ENCODE measurements at places on chromosomes 4 and X.

GRCh38 chrX:39011454-39012221 is 210.4 kb downstream of the MID1IP1 start:
- no peak for DNase-seq

DNA sequence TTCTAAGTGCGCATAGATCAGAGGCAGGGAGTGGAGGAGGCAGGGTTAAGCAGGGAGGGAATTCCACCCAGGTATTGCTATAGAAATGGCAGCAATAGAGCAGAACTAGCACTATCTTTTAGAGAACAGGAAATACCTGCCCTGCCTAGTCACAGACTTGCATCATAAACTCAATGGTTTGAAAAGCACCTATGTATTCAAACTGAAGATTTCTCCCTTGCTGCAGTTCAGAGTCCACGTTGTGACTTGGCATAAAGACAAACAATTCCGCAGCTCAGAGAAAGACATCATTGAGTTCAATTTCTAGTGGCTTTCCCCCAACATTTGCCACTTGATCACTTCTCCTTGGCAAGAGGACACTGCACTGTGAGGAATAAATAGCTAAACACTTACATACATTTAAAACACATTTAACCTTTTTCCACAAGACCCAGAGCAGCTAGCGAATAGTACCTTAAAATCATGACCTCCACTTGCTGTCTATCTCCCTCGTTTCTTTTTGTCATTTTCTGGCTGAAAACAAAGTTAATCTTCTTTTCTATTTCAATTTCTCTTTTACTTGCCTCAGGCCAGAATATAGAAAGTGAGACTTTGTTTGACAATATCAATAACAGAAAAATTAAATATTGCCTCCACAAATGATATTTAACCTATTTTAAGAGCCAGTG is 42.4 kb downstream of the SLC7A11 start:
- DNase-seq, result no peak

GRCh38 chr4:78732332-78733104 is 43.6 kb upstream of the BMP2K start:
- no peak for DNase-seq

- no peak for DNase-seq
These were observed 729 bp upstream of the IRF2 start for GRCh38 chr4:184475096-184475461.

- no peak for DNase-seq
These were observed 401 bp upstream of the EDNRA start for GRCh38 chr4:147480502-147480890.

DNA sequence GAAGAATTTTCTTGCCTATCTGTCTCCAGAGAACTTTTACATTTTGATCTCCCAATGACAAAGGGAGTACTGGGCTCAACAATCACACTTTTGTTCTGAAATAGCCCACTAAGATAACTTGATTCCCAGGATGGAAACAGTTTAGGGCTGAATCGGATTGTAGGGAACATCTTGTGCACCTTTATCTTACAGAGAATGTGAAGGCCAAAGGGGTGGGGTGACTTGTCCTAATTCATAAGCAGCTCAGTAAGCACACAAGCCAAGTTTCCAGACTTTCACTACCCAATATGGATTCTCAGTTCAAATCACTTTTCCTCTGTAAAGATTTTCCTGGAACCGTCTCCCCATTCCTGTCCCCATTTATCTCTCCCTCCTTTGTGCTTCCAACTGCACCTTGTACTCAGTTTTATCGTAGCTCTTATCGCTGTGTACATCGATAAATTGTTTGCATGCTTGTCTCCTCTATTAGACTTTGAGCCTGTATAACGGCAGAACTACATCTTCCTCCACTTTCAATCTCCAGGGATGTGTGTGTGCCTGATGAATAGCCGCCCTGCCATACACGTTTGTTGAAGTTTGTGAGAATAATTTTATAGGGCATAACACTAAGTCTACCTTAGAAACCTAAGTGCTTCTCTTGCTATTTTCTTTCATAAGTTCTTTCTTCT is 77.4 kb downstream of the MBNL3 start:
- DNase-seq, result no peak

DNA sequence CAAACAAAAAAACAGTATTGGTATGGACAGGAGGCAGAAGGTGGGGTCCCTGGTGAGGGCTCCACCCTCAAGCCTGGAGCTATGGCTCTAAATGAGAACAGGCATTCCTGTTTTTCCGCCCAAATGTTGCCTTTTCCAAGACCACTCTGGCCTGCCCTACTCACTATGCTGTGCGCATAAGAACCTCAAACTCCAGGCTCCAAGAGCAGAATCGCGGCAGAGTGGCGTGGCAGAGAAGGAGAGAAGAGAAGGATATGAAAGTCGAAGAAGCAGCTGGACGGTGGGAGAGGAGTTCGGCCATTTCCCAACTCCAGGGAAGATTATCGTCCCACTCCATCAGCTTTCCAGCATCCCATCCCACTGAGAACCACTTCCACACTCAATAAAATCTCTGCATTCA is 207.8 kb downstream of the FAT4 start:
- DNase-seq, result no peak

DNA sequence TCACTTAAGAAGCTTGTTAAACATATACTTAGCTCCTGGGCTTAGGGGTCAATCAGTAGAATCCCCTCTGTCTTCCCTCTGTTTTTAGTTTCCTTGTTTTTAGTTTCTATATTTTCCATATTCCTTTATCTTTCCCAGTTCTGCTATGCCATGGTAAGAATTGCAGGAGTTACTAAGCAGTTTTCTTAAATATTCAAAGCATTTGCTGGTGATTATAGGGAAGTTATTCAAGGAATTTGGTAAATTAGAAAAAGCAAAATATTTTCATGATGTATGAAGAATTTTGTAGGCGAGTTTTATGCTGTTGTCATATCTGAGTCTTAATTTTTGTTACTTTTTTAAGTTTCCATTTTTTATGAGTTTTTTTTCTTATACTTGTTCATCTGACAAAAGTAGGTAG is 91.6 kb upstream of the NUDT6 start:
- DNase-seq, result no peak

DNA sequence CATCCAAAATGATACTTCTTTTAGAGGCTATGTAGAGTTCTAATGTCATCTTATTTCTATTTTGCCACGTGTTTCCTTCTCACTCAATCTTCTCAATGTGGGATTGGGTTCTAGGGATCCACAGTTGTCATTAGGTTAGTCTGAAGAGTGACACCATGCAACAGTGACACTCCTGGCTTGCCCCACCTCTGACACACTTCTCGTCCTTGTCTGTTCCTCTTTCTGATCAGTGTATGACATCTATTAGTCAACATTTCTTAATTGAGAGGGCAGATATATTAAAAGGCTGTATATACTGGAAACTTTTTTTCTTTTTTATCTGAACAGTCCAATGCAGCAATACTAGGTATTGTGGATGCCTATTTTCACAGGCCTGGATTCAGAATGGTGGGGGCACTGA is 67.6 kb upstream of the GYPA start:
- DNase-seq, result no peak

DNA sequence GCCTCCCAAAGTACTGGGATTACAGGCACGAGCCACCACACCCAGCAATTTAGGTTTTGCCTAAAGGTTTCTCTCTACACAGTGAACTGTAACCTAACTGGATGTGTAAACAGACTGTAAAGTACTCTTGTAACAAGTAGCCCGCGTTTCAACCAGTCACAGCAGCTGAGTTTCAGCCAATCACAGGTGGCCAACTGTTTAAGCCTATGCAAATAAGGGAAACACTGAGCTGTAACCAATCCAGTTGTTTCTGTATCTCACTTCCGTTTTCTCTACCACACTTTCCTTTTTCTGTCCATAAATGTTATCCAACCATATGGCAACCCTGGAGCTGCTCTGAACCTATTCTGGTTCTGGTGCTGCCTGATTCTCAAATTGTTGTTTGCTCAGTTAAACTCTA is 59.9 kb downstream of the DIPK2B start:
- DNase-seq, result no peak

DNA sequence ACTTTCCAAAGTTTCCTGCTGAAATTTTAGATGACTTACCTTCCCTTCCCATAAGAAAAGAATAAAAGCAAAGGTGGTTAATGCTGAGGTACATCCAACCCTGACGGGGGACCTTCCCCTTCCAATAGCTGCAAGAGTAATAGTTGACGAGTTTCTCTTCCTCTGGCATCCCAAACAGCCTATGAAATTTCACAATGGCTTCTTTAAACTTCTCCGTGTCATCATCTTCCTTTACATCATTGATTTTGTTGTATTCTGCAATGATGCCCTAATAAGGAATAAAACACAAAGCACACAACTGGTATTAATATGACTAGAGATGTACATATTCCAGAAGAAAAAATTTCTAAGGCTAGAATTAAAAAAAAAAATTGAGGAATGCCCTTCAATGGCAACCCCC is 76.6 kb downstream of the TBC1D9 start:
- no peak for DNase-seq
